ENCODE measurements at places on chromosomes 4 and X. TPM values are rescaled to one million over a fixed set of nuclear protein-coding genes. Genes with fewer than 3 reads are reported as not detected.

DNA sequence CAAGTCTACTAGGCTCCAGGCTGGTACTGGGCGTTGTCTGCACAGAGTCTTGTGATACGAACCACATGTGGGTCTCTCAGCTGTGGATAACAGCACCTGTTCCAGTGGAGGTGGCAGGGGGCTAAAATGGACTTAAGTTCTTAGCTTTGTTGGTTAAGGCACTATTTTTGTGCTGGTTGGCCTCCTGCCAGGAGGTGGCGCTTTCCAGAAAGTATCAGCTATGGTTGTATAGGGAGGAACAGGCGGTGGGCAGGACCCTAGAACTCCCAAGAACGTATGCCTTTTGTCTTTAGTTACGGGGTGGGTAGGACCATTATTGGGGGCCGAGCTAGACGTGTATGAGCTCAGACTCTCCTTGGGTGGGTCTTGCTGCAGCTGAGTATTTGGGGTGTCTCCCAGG lies 1138.4 kb downstream of the PCDH19 start:
- H3K27ac ChIP-seq = no peak overlapping the region
- no peak overlapping the region for H3K4me3 ChIP-seq
- H3K4me1 ChIP-seq = no peaks in the 10 kb centered on the region
- no peak for DNase-seq
- H3K27me3 ChIP-seq = no peaks in the 10 kb centered on the region

GPR173 gene
- total RNA-seq = 13.0 TPM

FGF2 gene
- 14.6 TPM for total RNA-seq

DNA sequence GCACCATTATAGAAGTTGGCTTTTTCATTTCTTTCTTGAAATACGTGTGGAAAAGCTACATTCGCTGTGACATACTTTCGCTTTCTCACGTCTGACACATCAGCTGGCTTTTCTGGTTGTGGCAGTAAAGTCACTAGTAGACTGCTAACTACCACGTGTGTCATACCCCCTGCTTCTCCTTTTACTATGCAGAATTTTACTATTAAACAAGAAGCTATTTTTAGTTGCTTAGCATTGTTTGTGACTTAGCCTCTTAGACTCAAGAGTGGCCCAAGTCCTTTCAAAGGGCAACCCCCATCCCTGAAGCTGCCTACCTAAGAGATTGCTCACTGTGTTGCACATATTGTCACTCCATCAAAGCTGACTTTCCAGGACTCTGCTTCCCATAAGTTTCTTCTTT lies 2.1 kb upstream of the IL2 start:
- no peak overlapping the region for H3K4me3 ChIP-seq
- no peak overlapping the region for H3K27ac ChIP-seq
- DNase-seq = no peak
- no peaks in the 10 kb centered on the region for H3K4me1 ChIP-seq

GRCh38 chr4:67343199-67343598 lies 202.1 kb downstream of the CENPC start:
- no peak overlapping the region for H3K27ac ChIP-seq
- no peaks in the 10 kb centered on the region for H3K36me3 ChIP-seq
- DNase-seq = no peak
- no peak overlapping the region for H3K4me3 ChIP-seq
- H3K4me1 ChIP-seq = peaks cover 10% of the 10 kb centered on the region

DNA sequence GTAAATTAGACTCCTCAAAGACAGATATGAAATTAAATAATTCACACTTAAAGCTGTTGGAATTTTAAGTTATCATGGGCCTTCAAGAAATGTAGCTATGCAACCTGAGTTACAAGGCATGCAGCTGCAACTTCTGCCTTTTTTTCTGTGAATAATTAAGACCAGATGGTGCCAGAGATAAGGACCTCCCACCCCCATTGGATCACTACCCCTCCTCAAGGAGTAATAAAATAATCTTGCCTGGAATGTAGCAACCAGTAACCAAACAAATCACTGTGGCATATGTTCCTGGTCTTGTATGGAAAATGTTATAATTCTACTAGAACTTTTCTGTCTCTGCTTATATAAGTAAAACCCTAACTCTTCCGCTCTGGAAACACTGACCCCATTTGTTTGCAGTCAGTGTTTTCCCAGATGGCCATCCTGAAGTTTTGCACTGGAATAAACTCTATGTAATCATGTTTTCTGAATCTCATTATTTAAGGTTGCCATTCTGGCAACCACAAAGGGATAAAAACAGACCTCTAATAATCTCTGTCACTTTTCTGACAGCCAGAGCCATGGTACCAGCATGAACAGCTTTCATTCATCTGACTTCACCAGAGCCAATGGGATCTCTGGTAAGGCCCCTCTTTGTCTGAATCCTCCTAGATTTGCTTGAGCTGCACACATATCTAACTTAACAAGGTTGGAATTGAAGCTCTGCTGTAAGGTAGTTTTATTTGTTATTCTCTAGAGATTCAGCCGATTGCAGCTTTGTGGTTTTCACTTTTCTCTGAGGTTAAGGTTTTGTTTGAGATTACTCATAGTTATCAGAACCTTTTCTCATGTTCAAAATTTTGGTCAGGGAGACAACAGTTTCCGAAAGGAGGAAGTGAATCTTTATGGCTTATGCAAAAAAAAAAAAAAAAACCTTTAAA lies 274.6 kb downstream of the NAF1 start:
- H3K27me3 ChIP-seq = no peaks in the 10 kb centered on the region
- H3K4me3 ChIP-seq = no peak overlapping the region
- DNase-seq = no peak
- no peak overlapping the region for H3K27ac ChIP-seq
- no peaks in the 10 kb centered on the region for H3K36me3 ChIP-seq

- no peaks in the 10 kb centered on the region for H3K36me3 ChIP-seq
- H3K4me3 ChIP-seq = no peak overlapping the region
- H3K4me1 ChIP-seq = peaks cover 4% of the 10 kb centered on the region
- no peak overlapping the region for H3K27ac ChIP-seq
These were observed 71.3 kb upstream of the LDB2 start for GRCh38 chr4:16969696-16970135.

GRCh38 chrX:6729626-6730025 lies 194.7 kb upstream of the VCX3A start:
- no peak overlapping the region for H3K4me3 ChIP-seq
- H3K27me3 ChIP-seq = no peaks in the 10 kb centered on the region
- no peak for DNase-seq
- peaks cover 4% of the 10 kb centered on the region for H3K4me1 ChIP-seq
- no peaks in the 10 kb centered on the region for H3K36me3 ChIP-seq

- no peak overlapping the region for H3K4me3 ChIP-seq
- H3K4me1 ChIP-seq = peaks cover 10% of the 10 kb centered on the region
- DNase-seq = no peak
- H3K36me3 ChIP-seq = peaks cover 27% of the 10 kb centered on the region
- H3K27ac ChIP-seq = no peak overlapping the region
- H3K27me3 ChIP-seq = no peaks in the 10 kb centered on the region
These were observed 107.3 kb downstream of the JADE1 start for GRCh38 chr4:128916832-128917231.

GRCh38 chr4:169115897-169116254 lies 105.8 kb upstream of the CBR4 start:
- H3K4me3 ChIP-seq = no peak overlapping the region
- no peak overlapping the region for H3K27ac ChIP-seq
- peaks cover 23% of the 10 kb centered on the region for H3K36me3 ChIP-seq
- H3K4me1 ChIP-seq = peaks cover 4% of the 10 kb centered on the region

- DNase-seq = no peak
- no peak overlapping the region for H3K4me3 ChIP-seq
- no peaks in the 10 kb centered on the region for H3K36me3 ChIP-seq
- no peak overlapping the region for H3K27ac ChIP-seq
- peaks cover under 1% of the 10 kb centered on the region for H3K27me3 ChIP-seq
- H3K4me1 ChIP-seq = peaks cover 14% of the 10 kb centered on the region
These were observed 2.7 kb downstream of the CLRN2 start for GRCh38 chr4:17517664-17518063.

FAM149A gene
- total RNA-seq = 5.6 TPM

GRCh38 chr4:9859810-9860209 lies 78.4 kb downstream of the DRD5 start:
- peaks cover 30% of the 10 kb centered on the region for H3K27me3 ChIP-seq
- H3K36me3 ChIP-seq = no peaks in the 10 kb centered on the region
- no peak overlapping the region for H3K4me3 ChIP-seq

BTK gene
- not detected for total RNA-seq

- no peaks in the 10 kb centered on the region for H3K27me3 ChIP-seq
- H3K36me3 ChIP-seq = peaks cover 6% of the 10 kb centered on the region
- peak overlapping the region; percentile 90 for H3K27ac ChIP-seq
These were observed 36.4 kb downstream of the ASB9 start for GRCh38 chrX:15233416-15234015.

- peaks cover 4% of the 10 kb centered on the region for H3K36me3 ChIP-seq
- H3K27ac ChIP-seq = no peak overlapping the region
- no peaks in the 10 kb centered on the region for H3K27me3 ChIP-seq
- no peaks in the 10 kb centered on the region for H3K4me1 ChIP-seq
- no peak for DNase-seq
- H3K4me3 ChIP-seq = no peak overlapping the region
These were observed 9.6 kb downstream of the BMP15 start for GRCh38 chrX:50920132-50920531.

MTNR1A gene
- 1.2 TPM for total RNA-seq

DNA sequence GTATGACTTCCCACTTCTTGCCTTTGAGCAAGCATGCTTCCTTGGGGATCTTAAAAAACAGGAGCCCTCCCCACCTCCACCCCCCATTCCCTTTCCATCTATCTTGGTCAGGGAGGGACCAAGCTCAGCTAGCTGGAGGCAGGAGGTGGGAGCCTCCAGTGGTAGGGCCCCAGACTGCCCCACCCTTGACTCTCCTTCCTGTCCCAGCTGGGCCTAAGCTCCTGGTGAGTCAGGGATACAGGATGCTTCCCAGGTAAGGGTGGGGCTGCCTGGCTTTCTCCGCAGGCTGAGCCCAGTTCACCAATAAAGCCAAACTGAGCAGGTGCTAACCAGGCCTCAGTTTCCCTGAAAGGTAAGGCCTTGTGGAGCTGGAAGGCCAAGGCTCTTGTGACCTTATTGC lies 15.2 kb downstream of the EFNB1 start:
- H3K27me3 ChIP-seq = no peaks in the 10 kb centered on the region
- no peak overlapping the region for H3K27ac ChIP-seq
- H3K4me3 ChIP-seq = no peak overlapping the region
- peaks cover 29% of the 10 kb centered on the region for H3K4me1 ChIP-seq
- DNase-seq = no peak
- peaks cover 2% of the 10 kb centered on the region for H3K36me3 ChIP-seq

SRPX2 gene
- total RNA-seq = 0.35 TPM

CPZ gene
- total RNA-seq = not detected

IRS4 gene
- 0.36 TPM for total RNA-seq

COX7B2 gene
- total RNA-seq = not detected

SH3RF1 gene
- 21.2 TPM for total RNA-seq

DNA sequence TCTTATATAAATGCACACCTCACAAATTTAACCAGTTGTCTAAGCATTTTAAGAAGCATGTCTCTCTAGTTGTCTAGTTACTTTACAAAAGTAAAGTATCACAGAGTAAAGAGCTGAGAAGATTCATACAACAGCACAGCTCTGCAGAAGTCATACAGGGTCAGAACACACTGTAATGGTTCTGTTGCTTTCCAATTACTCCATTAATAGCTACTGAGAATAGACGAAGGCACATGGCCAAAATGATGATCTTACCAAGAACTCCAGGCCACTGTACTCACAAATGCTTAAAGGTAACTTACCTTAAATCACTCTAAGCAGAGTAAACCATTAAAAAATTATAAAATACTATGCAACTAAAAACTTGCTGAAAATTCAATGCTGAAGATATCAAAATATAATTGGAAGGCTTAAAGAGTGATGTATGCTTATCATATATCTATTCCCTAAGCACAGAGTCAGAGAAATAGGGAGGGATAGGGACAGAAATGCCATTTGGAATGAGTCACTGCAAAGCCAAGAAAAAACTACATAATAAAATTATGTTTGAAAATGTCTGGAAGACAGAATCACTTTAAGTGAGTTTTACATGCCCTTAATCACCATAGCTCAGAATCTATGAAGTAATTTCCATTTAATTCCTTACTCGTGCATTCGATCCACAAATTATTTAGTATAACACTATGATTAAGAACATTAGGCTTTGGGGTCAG lies 71.0 kb downstream of the DDX60L start:
- no peaks in the 10 kb centered on the region for H3K4me1 ChIP-seq
- DNase-seq = no peak
- no peaks in the 10 kb centered on the region for H3K36me3 ChIP-seq

GRCh38 chrX:50403903-50404302 lies 66.7 kb downstream of the DGKK start:
- H3K27ac ChIP-seq = no peak overlapping the region
- peaks cover 3% of the 10 kb centered on the region for H3K36me3 ChIP-seq
- no peaks in the 10 kb centered on the region for H3K27me3 ChIP-seq
- no peak for DNase-seq
- H3K4me3 ChIP-seq = no peak overlapping the region

DNA sequence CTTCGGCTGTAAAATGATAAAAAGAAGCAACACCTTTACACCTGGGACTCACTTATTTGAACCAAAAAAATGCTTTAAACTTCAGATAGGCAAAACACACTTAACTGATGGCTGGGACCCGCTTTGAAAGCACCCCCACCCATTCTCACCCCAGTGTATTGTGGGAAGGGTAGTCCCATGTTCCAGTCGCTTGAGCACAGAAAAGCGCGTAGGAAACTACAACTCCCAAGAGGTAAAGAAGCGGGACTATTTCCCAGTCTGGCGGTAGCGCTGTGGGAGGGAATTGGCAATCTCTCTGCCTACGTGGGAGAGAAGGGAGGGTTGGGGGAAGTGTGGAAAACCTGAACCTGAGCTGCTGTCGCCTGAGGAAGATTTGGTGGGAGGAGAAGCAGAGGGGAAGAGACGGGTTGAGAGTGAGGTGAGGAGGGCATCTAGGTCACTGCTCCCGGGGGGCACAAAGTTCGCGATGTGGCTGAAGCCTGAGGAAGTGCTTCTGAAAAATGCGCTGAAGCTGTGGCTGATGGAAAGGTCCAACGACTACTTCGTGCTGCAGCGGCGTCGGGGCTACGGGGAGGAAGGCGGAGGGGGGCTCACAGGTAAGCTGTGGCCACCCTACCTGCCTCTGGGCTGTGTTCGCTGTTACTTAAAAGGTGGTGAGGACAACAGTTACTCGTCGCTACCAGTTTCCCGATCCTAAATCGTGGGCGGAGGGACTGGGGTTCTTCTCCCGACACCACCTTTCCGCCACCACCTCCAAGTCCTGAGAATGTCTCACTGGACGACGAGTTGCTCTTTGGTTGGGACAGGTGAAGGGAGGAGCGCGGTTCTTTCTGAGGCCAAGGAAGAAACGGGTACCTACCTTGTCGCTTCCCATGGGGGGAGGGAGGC lies at the start of gene TBC1D8B:
Gene TBC1D8B (plus strand): TSS at position 286 of the 888 bp plus-strand sequence. CDS start 181 bp downstream, at position 467.
- peaks cover 86% of the 10 kb centered on the region for H3K27me3 ChIP-seq
- peaks cover 5% of the 10 kb centered on the region for H3K4me1 ChIP-seq
- no peaks in the 10 kb centered on the region for H3K36me3 ChIP-seq
- H3K27ac ChIP-seq = no peak within 1 kb of the TSS
- peak within 1 kb of the TSS; percentile 94 for H3K4me3 ChIP-seq

- no peaks in the 10 kb centered on the region for H3K36me3 ChIP-seq
- no peak for DNase-seq
- H3K4me1 ChIP-seq = peaks cover 9% of the 10 kb centered on the region
- peak overlapping the region; percentile 39 for H3K27ac ChIP-seq
- H3K27me3 ChIP-seq = no peaks in the 10 kb centered on the region
- H3K4me3 ChIP-seq = no peak overlapping the region
These were observed 50.9 kb downstream of the ABCG2 start for GRCh38 chr4:88107406-88108107.

KLHL15 gene
- 16.5 TPM for total RNA-seq
